ENCODE measurements at places on chromosomes 4 and X.

DNA sequence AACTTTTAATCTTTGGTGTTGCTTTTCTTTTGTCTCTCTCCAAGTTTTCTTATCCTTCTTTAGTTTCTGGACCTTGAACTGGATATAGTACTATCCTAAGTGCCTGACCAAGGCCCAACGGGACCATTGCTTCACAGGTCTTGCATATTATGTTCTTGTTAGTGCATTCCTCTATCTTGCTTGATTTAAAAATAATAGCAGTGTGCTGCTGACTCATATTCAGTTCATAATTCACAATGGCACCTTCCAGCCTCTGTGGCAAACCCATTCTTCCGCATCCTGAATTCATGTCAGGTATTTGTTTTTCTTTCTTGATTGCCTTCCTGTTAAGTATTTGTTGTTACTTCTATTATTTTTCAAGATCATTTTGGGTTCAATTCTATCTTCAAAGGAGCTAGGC is 197.1 kb upstream of the GIMD1 start:
- peak; percentile 42 for DNase-seq

GRCh38 chr4:57078685-57079521 is 31.3 kb downstream of the IGFBP7 start:
- peak; percentile 93 for DNase-seq

DNA sequence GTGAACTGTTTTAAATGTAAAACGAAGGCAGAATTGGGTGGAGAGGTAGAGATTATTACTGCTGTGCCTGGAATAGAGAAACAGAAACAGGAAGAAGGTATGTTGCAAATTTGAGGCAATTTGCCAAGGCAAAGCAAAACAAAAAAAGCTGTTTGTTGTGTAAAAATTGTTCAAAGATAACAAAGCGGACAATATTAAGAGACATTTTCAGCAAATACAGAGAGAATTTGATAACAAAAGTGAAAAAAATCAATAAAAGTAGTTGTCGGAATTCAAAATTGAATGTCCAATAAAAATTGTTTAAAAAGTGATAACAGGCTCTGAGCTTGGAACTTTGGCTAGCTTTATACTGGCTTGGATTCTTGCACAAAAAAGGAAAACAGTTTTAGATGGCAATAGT is 14.4 kb upstream of the SMS start:
- DNase-seq: no peak

- DNase-seq: peak; percentile 5
Measured at GRCh38 chr4:65083076-65083475, 587.2 kb downstream of the EPHA5 start.

DNA sequence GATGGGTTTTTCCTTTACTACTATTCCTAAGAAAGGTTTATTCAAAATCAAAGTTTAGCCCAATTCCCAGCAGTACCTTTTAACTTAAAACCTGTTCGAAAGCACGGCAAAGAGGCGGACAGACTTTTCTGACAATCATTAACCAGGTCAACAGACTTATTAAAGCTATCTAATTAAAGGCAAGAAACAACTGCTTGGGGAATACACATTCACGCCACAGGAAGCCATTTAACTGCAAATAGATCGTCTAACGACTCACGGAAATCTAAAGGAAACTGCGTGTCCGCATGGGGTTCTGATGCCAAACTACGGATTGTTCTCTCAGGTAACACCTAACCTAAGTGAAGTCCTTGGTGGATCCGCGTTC is 663 bp upstream of the USP53 start:
- no peak for DNase-seq

GRCh38 chr4:25937801-25938200 is 23.8 kb downstream of the SMIM20 start:
- no peak for DNase-seq

DNA sequence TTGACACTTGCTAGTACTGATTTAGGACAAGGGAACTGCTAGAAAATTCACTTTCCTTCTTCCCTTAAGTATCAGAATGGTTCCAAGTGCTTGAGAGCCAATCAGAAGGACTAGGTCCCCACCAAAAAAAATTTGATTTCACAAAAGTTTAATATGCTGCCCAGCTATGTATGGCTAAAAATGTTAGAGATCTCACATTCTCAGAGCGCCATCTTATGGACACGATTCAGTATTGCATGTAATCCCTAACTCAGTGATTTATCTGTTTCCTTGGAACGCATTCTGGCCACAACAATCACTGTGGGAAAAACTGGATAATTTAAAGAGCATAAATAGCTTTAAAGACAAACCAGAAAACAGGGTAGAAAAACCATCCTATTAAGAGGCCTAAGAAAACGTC is 255.1 kb upstream of the GPC4 start:
- peak; percentile 42 for DNase-seq

GRCh38 chr4:152699313-152699712 is 19.5 kb upstream of the TMEM154 start:
- DNase-seq: no peak

DNA sequence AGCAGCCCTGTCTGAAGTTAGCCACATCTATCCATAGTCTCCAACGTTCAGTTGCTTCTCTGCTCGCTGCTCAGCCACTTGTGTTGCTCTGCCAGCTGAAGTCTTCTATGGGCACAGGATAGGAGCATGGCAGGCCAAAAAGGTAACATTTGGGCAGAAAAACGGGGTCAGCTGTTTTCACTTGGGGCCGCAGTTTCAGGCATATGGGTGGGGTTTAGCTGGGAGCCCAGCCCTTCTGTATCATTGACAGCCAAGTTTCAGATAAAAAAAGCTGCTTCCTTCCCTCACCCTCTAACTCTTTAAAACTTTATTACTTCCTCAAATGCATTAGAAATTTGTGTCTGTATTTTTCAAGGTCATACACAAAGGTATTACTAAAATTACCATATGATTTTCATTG is 18.4 kb upstream of the MANBA start:
- DNase-seq: no peak

- DNase-seq: no peak
Measured at GRCh38 chr4:133581996-133582619, 433.0 kb downstream of the PCDH10 start.

GRCh38 chr4:152398060-152398459 is 137.8 kb downstream of the FBXW7 start:
- DNase-seq: peak; percentile 31

- no peak for DNase-seq
Measured at GRCh38 chrX:39714471-39714870, 383.3 kb downstream of the BCOR start.

DNA sequence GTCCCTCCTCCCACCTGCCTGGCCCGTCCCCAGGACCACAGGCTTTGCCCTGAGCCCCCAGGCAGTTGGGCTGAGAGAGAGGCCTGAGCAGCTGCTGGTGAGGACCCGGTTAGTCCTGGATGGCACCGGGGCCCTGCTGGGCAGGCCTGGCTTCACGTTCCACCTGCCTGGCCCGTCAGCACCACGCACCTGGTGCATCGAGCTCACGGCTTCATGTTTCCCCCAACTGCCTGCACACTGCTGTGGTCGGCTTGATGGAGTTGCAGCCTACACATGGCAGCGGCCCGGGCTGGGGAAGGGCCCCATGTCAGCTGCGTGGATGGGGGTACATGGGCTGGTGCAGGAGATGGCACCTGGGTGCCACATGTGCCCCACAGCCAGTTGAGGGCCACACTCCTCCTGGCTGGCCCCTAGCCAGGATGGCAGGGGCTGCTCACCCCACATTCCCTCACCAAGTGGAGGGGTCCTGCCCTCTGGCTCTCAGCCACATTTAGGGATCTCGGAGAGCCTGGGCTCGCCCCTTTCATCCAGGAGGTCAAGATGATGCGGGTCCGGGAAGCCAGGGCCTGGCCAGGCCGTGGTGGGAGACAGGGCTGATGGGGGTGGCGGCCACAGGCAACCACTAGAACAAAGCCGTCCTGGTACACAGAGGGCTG is 28.5 kb downstream of the NKX1-1 start:
- no peak for DNase-seq

- no peak for DNase-seq
Measured at GRCh38 chr4:7261087-7261486, 68.7 kb downstream of the SORCS2 start.

DNA sequence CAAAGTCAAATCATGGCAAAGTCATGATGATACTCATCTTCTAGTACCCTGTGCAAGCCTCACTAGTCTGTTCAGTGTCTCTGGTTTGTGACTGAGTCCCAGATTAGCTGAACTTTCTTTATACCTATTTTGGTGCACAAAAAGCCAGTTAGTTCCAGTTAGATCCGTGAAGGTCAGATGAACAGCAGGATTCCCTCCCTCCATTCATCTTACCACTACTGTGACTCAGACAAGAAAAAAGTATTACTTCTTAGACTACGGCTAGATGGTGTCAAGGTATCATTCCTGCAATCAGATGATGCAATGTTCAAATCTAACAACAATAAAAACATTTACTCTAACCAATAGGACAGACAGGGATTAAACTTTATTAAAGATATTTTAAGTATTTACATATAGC is 30.4 kb downstream of the ARHGEF6 start:
- DNase-seq: peak; percentile 29

DNA sequence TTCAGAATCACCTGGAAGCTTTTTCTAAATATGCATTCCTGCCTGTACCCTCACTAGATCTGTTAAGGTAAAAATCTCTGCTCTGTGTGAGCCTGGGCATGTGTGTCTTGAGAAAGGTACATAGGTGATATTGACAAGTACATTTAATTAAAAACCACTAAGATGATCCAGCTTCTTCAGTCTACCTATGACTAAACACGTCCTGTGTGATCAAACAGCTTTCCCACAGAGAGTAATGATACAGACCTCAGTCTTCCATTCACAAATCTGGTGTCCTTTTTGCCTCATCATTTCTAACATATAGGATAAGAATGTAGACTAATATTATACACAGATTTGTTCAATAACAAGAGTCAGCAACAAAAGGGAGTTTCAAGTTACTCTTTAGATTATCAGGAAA is 42.6 kb downstream of the GALNT7 start:
- DNase-seq: peak; percentile 27

- DNase-seq: no peak
Measured at GRCh38 chr4:125303821-125304220, 10.9 kb upstream of the FAT4 start.

- DNase-seq: no peak
Measured at GRCh38 chr4:30525662-30526315, 194.4 kb upstream of the PCDH7 start.

DNA sequence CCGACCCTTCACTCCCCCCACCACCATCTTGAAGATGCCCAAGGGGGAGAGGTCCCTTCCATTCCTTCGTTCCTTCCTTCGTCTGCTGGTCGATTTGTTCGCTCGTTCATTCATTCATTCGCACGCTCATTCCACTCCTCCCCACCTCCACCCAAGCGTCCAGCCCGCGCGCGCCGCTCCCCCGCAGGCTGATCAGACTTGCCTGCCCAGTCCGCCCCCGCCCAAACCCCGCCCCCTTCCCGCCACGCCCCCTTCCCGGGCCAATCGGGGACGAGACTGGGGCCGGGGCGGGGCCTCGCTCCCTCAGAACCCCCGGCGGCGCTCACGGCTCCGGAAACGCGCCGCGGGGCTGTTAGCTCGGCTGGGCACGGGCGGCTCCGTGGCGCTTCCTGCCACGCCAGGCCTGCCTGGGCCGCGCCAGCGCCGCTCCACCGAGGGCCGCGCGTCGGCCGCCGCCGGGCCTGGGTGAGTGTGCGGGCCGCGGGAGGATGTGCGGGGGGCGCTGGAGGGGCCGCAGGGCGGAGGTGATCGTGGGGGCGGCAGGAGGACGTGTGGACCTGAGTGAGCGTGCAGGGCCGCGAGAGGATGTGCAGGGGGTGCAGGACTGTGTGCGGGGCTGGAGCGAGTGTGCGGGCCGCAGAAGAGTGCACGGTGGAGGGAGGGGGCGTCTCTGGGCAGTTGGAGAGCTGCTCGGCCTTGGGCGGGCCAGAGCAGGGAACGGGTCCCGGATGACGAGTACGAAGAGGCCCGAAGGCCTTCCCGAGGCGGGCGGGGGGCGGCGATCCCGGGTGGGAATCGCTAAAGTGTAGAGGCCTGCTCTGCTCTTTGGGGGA is at the start of gene ZNF275:
TSS of gene ZNF275 (plus strand) at position 333 of the 833 bp plus-strand sequence. CDS start 2,527 bp downstream, outside the sequence.
- DNase-seq: peak; percentile 74

GRCh38 chrX:38939067-38939466 is 137.8 kb downstream of the MID1IP1 start:
- peak; percentile 41 for DNase-seq

GRCh38 chr4:82049294-82049693 is 324.5 kb downstream of the HNRNPD start:
- no peak for DNase-seq

DNA sequence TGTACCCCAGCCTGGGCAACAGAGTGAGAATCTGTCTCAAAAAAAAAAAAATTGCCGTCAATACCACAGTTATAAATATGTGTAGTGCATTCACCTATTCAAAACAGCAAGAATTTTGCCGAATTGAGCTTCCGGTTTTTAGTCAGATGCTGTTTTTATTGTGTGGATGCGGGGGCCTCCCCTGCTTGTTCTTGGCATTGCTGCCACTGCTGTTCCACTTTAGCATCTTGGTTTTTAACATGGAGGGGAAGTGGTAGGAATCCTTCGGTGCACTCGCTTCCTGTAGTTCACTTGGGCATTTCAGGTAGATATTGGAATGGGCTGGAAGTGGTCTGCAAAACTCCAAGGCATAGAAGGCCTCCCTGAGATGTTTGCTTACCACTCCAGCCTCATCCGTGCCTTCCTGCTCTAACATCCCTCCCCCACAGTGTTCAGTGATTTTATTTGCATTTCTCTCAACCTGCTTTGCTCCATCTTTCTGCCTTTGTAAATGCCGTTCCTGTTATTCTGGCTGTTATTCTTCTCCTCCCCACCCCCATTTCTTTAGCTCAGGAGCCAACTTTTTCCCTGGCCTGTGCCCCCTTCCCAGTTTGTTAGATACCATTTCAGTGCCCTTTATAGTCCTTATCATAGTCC is 25.5 kb downstream of the MOB1B start:
- no peak for DNase-seq

DNA sequence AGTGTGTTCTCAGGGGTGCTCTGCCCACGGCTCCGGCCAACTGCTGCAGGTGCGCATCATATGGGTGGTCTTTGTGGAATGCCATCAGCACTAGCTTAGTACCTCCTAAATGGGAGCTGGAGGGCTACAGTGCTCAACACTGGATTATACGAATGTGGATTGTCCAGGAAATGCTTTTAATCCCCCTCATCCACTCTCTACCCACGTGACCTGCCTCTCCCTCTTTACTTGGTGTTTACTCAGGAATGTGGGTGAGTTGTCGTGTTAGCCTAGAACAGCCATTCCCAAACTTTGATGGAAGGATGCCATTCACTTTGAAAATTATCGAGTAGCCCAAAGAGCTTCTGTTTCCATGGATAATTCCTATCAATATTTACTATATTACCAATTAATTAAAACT is 150.8 kb downstream of the PTTG2 start:
- no peak for DNase-seq

DNA sequence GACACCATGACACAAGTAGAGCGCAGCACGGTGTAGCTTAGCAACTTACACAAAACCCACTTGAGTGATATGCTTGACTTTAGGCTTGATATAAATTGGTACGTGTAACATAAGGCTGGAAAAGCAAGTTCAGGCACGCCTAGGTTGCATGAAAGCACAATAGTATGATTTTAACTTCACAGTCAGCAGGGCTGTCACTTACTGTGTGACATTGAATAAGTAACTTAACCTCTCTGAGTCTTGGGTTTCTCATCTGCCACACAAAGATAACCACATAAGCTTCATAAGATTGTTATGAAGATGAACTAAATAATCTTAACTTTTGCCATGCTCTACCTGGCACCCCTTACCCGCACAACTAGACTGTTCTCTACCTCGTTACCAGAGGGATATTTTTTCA is 9.5 kb downstream of the SRD5A3 start:
- peak; percentile 79 for DNase-seq

- peak; percentile 51 for DNase-seq
Measured at GRCh38 chr4:117400039-117400835, 314.9 kb upstream of the TRAM1L1 start.
